ENCODE measurements at places on chromosomes 11 and 22.

DNA sequence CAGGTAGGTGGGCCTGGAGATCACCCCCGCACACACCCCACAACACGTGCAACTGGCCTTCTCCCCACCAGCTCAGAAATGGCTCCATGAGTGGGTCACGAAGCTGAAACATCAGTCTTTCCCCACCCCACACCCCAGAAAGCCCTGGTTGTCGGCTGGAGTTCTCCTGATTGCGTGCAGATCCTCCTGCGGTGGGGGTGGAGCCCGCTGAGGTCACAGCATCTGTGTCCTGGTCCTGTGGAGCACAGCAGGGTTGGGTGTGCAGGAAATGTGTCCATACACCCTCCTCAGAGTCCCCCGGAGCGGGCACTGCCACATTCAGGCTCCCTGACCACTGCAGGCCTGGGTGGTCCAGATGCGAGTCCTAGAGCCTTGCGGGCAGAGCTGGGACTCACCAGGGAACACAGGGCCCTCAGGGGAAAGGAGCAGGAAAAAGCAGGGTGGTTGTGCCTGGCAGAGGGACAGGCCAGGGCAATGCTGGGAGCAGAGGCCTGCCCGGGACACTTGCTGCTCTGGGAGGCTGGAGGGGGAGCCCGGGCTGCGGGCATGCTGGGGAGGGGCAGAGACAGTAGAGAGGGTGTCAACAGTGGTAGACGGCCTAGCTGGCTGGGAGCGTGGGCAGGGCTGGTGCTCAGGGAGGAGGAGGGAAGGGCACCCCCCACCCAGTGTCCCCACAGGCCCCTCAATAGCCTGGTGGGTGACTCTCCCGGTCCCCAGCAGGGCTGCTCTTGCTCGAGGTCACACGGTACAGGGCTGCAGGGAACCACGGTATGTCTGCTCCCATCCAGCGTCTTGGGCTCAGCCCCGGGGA, 42.4 kb upstream of the PPARA start:
- no peak for DNase-seq

- DNase-seq: peak; percentile 33
These were observed 6.8 kb upstream of the CDKN1C start for GRCh38 chr11:2892215-2892966.

- DNase-seq: no peak
These were observed 345.0 kb upstream of the CCDC179 start for GRCh38 chr11:23205156-23205871.

DNA sequence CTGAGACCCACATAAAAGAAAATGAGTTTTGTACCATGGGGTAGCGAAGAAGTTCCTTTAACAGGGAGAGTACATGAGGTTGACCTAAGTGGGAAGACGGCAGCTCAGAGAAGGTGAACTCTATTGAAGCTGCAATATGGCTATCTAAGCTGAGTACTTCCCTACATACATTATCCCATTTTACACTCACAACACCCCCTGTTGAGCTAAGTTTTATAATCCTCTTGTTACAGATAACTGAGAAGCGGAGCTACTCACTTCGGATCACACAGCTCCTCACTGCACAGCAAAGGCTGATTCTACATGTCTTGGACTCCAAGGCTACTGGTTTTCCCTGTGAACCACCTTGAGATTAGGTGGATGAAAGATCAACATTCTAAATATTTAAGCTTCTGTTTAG, 8.2 kb upstream of the PIWIL4 start:
- DNase-seq: no peak

GRCh38 chr22:39361496-39361895, 11.7 kb downstream of the SYNGR1 start:
- no peak for DNase-seq

GRCh38 chr11:102357116-102357515, 10.1 kb downstream of the BIRC2 start:
- no peak for DNase-seq

DNA sequence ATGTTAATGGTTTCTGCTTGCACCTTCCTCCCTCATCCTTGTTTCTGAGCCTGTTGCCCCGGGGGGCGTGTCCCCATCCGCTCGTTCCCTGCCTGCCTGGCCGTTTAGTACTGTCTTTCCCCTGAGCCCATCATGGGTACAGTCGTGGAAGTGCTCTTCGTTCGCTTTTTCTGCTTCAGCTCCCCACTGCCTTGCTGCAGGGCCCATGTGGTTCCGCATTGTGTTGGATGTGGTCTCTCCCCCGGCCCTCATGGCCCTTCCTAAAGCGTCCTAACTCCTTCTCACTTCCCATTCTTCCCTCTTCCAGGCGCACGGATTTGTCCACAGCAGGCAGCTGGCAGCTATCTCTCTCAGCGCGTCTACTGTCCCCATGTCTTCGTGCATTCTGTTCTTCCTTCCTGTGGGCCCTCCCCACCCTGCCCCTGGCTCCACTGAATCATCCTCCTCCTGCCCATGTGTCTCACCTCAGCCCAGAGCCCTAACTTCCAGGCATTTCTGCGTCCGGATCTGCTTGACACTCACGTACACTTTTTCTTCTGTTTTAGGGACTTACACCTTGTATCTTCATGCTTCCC, 98.1 kb downstream of the ZBTB16 start:
- no peak for DNase-seq

DNA sequence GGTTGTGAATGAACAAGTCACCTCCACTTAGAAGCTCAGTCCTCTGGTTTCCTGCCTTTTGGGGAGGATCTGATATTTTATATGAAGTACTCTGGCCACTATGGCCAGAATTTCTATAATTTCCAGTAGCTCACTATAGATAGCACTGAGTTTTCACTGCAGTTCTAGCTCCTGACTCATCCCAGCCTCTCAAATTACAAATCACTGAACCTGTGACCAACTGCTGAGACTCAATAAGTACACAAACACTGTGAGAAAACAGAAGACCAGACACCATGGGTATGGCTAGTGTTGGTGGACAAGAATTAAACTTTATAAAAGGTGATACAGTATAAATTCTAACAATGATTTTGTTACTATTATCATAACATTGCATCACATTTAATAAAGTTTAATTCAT, 47.1 kb upstream of the UCP3 start:
- DNase-seq: no peak

DNA sequence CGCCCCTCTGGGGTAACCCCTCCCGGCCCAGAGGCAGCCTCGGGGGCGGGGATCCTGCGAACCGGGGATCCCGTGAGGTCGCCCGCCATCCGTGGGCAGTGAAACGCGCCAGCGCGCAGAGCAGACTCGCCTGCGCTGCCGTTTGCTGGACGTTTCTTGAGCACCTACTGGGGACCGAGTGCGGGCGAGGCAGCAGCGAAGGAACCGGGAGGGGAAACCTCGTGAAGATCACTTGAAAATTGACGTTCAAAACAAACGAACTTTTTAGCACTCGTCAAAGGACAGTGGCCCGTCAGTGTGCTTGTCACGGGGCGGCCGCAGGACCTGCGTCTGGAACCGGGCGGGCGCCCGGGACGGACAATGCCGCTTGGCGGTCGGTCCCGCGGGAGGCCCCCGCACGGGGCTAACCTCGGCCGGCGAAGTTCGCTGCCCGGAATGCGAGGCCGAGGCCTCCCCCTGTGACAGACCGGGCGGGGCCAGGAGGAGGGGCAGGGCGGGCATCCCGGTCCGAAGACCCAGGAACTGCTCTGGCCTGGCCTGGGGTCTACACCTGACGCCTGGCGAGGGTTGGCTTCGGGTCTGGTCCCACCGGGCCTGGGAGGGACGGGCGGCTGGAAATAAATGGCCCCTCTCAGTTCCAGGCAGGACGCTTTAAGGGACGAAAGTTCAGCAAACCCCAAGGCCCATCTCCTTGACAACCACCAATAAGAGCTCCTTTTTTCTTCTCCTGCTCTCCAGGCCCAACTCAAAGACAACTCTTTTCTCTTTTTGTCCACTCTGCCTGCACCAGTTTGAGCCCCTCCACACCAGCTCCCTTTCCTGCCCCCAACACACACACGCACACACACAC, 723 bp upstream of the SCUBE1 start:
- DNase-seq: no peak

DNA sequence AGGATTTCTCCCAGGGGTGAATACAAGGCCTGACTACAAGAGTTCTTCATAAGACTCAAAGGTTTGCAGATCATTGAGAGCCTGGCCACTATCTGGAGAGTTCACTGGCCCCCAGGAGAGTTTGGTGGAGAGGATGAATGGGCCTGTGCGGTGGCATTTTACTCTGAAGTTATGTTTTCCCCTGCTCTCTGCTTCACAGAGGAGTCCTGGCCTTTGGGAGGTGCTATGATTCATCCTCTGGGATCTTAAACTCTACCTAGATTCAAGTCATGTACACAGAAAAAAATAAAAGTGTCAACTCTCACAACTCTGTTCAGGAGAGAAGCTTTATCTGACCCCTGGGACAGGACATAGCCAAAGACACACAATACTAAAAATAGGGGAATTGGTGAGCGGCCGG, 159.1 kb upstream of the CARD18 start:
- DNase-seq: no peak

DNA sequence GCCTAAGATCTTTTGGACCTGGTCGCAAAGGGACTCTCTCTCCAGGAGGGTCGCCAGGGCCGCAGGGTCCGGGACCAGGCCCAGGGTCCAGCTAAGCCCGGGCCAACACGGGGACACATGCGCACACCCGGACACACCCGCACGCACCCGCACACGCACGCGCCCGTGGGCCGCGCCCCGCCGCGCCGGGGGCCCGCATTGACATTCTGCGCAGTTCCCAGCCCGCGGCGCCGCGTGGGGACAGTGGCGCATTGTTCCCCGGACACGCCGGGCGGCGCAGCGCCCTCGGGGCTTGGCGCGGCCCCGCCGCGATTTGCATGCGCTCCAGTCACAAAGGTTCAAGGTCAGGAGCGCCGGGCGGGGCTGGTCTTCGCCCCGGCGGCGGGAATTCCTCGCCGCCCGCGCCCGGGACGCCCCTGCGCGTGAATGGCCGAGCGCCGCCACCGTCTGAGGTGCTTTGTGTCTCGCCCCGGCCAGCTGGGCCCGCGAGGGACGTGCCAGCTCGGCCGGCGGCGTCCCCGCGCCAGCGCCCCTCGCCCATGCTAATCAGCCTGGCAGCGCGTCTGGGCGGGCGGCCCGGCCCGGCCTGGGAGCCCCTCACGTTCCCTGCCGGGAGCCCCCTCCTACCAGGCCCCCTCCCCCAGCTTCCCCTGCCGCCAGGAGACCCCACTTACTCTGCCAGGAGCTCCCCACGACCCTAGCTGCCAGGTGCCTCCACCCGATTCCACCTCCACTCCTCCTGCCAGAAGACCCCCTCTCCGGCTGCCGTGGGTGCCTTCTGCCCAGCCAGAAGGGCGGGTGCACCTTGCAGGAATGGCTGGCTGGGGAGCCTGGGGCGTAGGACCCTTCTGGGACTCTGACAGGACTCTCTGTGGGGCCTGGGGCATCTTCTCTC, 50.5 kb upstream of the WNT7B start:
- no peak for DNase-seq

DNA sequence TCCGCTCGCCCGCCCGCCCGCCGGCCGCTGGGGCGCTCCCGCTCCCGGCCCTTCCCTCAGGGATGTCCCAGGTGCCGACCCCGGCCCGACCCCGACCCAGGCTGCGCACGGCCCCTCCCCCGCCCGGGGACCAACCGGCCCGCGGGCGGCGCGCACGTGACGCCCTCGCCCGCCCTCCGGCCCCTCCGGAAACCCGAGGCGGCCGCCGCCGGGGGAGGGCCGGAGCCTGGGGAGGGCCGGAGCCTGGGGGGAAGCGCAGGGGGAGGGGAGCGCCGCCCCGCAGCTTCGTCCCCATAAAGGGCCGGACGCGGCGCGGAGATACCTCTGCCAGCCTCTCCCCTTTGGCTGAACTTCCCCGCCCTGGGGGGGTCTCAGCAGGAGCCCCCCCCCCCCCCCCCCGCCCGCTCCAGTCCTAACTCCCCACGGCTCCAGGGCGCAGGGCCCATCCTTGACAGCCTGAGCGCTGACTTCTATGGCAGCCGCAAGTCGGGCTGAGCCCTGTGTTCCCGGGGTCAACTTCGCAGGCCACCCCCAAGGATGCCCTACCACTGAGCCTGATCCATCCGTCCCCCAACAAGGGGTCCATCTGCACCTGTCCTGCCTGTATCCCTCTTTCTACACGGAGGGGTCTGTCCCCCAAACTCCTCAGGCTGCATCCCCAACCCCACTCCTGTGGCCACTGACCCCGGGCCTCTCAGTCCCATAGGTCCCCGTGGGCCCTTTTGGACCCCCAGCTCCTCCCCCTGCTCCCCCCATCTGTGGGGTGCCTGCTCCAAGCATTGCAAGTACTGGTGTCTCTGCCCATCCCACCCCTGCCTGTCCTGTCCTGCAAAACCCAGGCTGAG, at the start of gene MAPK12:
TSS of gene MAPK12 (minus strand) at position 69 of the 845 bp plus-strand sequence. CDS start 174 bp downstream, outside the sequence.
- DNase-seq: no peak

DNA sequence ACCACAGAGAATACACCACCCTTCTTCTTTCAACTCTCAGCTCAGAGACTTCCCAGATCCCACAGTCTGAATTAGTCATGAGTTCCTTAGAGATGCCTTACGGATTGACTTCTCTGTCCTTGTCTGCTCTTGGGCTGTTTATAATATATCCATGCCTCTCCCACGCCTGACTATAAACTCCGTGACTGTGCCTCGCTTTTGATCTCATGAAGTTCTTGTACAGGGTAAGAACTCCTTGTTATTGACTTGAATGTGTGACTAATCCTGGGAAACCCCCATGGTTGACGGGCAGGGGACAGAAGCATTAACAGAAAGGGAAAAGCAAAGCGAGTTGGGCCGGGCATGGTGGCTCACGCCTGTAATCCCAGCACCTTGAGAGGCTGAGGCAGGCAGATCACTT, 62.4 kb upstream of the POU2AF1 start:
- DNase-seq: no peak
